PC-3 (cell line): ENCODE measurements at places on chromosomes 4 and X. TPM values are rescaled to one million over a fixed set of nuclear protein-coding genes. Genes with fewer than 3 reads are reported as not detected.

Gene FAM149A
- total RNA-seq = 0.22 TPM in 1 of 2 replicates, not detected in the other

Gene HHIP
- total RNA-seq = 1.2 and 2.3 TPM in 2 replicates

Gene HELT
- total RNA-seq = not detected in 2 replicates

Gene ERAS
- not detected in 2 replicates for total RNA-seq

Gene UGT8
- 1.8 and 3.4 TPM in 2 replicates for total RNA-seq

Gene ZNF81
- 4.4 and 9.5 TPM in 2 replicates for total RNA-seq

Gene ZNF711
- total RNA-seq = 0.86 and 1.6 TPM in 2 replicates

Gene DIPK2B
- 0.18 and 0.40 TPM in 2 replicates for total RNA-seq

Gene CPLX1
- total RNA-seq = 0.87 and 2.6 TPM in 2 replicates

Gene ZDHHC9
- 29.0 and 30.5 TPM in 2 replicates for total RNA-seq

Gene ERCC6L
- 13.0 and 14.6 TPM in 2 replicates for total RNA-seq

Gene CDKL2
- total RNA-seq = 0.55 and 0.69 TPM in 2 replicates

Gene GRIPAP1
- 31.1 and 44.3 TPM in 2 replicates for total RNA-seq

Gene CT45A10
- not detected in 2 replicates for total RNA-seq

Gene MID2
- total RNA-seq = 19.2 and 23.2 TPM in 2 replicates

Gene KLKB1
- total RNA-seq = not detected in 2 replicates
